Type B pancreatic cell (in vitro differentiated cells): ENCODE measurements at places on chromosomes 3 and 15. TPM values are rescaled to one million over a fixed set of nuclear protein-coding genes. Genes with fewer than 3 reads are reported as not detected.

DNA sequence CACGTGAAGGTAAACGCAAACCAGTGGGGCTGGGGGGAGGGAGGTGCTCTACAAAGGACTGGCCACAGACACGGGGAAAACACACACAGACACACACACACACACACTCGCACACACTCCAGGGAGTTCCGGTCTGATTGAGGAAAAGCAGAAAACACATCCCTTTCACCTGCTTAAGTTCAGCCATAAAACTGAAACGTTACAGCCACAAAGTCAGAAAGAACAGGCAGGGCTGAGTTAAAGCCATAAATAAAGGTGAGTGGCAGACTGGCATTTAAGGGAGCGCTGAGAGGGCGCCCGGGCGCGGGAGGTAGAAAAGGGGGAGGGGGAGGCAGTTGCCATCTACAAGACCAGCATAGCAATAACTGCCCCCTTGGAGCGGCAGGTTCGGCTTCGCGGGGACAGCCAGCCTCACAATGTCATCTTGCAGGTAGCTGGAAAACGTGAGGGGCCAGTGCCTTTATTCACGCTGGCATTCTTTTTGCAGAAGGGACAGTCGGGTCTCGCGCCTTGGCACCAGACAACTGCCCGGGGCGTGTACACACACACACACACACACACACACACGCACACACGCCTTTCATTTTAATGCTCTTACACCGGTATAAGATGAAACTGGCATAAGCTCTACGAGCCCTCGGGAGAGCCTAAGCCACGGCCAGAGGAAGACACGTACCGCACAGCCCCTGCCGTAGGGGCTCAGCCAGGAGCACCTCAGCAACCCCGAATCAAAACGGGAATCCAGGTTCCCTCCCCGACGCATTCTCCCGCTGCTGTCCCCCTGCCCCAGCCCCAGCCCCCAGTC lies 866 bp downstream of the TNIK start:
- no peak for DNase-seq

- DNase-seq: no peak
These were observed 72.7 kb downstream of the DZIP3 start for GRCh38 chr3:108662142-108662738.

- DNase-seq: no peak
These were observed 77.5 kb upstream of the CADM2 start for GRCh38 chr3:84881288-84881687.

The DMXL2 gene
- total RNA-seq: 25.6 and 34.3 TPM in 2 replicates

The SAMMSON gene
- total RNA-seq: not detected in 2 replicates

The POTEB3 gene
- total RNA-seq: not detected in 2 replicates
